ENCODE measurements at places on chromosomes 6 and 20.

GRCh38 chr6:13315896-13316295 lies 12.4 kb downstream of the TBC1D7 start:
- DNase-seq: no peak

GRCh38 chr6:127520066-127520465 lies 931 bp upstream of the MTCL3 start:
- no peak for DNase-seq

DNA sequence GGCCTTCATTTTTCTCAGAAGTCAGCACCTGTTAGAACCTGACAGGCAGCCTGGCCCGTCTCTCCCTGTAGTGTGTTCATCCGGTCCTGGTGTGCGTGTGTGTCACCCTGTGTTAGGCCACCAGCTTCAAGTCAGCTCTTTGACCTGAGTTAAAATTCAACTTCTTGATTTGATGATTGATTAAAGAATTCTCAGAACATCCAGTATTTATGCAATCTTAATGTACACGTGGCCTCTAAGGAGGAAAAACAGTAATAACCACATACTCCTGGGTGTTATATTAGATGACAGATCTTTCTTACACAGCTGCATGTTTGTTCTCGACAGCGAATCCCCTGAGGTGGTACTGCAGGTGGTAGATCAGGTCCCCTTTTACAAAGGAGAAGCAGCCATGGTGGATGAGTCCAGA lies 19.1 kb upstream of the TMEM217 start:
- DNase-seq: no peak

DNA sequence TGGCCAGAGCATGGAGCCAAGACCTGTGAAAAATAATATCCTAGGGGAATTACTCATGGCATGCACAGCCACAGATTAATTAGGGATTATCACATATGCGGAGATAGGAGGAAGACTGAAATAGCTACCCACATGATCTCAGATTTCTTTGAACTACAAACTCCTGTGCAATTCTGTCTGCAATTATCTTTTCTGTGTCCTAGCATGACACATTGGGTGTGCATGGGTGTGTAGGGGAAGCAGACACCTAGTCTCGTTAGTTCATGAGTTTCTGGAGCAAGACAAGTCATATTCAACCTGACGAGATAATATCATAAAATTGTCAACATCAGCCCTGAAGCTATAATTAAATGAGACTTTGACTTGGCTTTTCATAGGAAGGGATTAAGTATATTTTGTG lies 3.6 kb upstream of the SLC17A4 start:
- DNase-seq: no peak

DNA sequence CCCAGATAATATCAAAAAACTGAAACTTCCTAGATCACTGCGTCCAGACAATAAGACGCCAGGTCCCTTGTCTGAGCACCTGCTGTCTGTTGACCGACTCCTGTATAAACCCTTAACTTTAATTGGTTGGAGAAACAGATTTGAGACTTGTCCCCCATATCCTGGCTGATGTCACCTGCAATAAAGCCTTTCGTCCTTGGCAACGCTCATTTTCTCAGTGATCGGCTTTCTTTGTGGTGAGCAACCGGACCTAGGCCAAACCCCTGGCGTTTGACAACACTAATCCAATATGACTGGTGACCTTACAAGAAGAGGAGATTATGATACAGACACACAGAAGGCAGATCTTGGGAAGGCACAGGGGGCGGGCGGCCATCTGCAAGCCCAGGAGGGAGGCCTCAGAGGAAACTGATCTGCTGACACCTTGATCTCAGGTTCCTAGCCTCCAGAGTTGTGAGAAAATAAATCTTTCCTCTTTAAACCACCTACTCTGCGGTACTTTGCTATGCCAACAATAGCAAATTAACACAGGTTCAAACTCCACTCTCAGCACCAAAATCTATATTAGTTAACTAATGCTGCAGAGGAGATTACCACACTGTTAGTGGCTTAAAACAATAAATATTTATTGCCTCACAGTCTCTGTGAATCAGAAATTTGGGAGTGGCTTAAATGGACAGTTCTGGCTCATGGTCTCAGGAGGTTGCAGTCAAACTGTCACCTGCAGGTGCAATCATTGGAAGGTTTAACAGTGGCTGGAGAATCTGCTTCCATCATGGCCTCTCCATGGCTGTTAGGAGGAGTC lies 178.7 kb downstream of the OTOR start:
- no peak for DNase-seq

DNA sequence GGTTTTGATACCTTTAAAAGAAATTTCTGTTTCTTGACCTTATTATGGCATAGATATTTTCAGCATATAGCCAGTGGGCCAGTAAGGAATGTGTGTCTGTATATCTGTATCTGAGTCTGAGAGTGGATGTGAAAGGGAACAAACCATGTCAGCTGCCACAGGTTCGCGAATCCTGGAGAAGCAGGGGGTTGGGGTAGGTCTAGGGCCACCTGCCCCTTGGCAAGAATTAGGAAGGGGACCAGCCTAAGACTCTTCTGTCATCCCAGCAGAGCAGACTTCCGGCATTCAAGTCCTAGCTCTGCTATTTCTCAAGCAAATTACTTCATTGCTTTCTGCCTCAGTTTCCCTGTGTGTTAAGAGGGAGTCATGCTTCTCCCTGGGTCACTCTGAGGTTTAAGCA lies 180.3 kb upstream of the SNX9 start:
- no peak for DNase-seq

DNA sequence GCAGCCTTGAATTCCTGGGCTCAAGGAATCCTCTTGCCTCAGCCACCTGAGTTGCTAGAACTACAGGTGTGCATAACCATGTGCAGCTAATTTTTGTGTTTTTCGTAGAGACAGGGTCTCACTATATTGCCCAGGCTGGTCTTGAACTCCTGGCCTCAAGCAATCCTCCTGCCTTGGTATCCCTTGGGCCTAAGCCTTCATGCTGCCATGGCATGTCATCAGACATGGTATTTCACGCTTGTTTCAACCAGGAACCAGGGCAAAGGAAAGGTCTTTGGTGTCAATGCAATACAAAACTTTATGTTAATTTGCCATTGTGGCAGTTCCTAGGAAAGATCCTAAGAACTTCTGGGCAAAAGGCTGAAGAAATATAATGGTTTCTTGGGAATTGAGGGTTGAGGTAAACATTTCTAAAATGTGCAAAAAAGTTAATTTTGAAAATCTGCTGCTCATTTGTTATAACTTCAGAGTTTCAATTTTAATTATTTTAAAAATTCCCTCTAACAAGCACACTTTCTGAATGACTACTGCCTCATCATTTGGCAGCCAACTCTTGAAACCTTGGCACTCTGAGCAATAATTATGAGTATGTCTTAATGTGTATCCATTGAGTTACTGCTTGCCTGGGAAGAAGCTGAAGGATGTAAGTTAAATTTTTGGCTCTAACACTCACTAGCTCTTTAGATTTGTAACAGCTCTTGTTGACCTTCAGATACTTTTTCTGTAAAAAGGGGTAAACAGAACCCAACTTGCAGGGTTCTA lies 154.1 kb downstream of the GJA10 start:
- DNase-seq: no peak

All from body of pancreas (tissue), 4 donors.